Breast epithelium (tissue), 4 donors: ENCODE measurements at places on chromosomes 1 and 21.
A peak's percentile ranks its signal among the peaks of the same experiment; 100 is the strongest.

DNA sequence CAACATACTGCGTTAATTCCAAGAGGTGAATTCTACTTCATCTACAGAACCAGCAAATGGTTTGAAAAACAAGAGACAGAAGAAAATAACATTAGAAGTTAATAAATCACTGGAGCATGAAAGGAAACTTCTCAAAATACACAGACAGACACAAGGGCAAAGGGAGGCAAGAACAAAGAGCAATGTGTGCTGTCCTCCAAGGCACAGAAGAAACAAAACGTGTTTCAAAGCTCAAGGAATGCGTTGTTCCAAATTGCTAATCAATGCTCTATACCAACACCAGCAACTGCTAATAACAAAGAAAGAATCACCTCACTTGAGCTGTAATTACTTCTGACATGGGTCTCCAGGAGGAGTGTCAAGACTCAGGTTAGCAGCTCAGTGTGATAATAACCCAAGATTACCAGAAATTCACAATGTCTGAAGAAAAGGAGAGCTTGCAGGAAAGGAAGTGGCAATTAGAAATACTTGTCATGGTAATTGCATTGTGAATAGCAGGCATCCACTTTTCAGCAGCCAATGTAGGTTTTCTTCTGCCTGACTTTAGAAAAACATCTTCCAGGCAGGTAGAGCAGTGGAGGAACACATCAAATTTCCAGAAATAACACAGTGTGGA, 175.4 kb downstream of the SEC16B start:
- DNase-seq: no peak

DNA sequence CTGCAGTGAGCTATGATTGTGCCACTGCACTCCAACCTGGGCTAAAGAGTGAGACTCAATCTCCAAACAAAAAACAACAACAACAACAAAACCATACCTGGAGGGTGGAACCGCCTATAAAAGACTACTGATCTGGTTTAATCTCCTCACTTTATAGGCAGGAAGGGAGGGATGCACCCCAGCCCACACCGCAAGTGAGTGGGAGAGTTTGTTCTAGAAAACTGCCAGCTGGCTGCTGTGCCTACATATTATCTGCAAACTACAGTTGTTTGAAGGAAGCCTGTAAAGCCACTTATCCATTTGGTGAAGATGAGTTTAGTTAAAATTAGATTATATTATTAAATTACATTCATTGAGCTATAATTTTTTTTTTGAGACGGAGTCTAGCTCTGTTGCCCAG, 9.1 kb upstream of the SRSF10 start:
- DNase-seq: no peak

DNA sequence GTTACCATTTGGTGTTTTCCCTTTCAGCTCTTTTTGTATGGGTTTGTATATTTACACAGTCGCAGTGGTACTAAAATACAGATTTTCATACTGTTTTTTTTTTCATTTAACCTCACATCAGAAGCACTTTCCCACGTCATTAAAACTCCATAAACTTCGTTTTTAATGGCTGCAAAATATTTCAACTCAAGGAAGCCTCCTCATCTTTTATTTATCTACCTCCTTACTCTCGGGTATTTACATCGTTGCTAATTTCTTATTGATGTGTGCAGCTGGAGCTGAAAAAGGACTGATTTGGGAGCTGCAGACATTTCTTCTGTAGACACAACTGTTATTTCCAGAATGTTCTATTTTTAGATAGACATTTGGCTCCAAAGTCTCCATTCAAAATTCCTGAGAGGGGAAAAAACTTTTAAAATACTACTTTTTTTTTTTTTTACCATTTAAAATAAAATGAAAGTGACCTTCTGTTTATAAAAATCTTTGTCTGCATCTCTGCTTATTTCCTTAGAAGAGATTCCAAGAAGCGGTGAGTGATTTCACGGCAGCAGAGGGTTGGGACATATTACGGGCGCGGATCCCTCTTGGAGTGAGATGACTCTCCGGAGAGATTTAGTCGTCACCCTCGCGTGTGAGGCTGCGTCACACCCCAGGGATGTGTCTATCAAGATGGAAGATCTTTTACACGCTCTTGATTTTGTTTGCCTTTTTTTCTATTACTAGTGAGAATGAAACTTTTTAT, 10.1 kb downstream of the RUNX3 start:
- DNase-seq: no peak

- DNase-seq: no peak
Measured at GRCh38 chr1:7425771-7426170, 345.3 kb upstream of the VAMP3 start.

- no peak for DNase-seq
Measured at GRCh38 chr21:14519000-14519399, 27.1 kb downstream of the SAMSN1 start.

DNA sequence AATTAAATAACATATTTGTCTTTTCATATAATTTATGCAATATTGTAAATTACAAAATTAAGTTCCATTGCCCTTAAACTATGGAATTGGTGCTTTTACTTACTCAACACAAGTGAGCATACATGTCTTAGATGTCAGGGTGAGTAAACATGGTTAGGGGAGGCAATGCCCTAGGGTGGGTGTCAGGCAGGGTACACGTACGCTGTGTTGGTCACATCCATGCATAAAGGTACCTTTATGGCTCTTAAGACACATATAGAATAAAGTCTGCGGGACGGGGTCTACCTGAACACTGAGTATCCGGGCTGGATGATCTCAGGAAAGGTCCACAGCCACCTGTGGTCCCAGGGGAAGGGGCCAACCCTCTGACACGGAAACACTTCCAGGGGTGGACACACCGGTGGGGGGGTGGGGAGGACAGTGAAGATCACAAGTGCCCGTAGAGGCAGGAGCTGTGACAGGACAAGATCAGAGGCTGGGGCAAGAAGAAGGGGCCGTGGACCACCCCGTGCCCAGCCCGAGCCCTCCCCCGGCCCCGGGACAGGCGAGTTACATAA, 720 bp downstream of the LIN9 start:
- DNase-seq: no peak

DNA sequence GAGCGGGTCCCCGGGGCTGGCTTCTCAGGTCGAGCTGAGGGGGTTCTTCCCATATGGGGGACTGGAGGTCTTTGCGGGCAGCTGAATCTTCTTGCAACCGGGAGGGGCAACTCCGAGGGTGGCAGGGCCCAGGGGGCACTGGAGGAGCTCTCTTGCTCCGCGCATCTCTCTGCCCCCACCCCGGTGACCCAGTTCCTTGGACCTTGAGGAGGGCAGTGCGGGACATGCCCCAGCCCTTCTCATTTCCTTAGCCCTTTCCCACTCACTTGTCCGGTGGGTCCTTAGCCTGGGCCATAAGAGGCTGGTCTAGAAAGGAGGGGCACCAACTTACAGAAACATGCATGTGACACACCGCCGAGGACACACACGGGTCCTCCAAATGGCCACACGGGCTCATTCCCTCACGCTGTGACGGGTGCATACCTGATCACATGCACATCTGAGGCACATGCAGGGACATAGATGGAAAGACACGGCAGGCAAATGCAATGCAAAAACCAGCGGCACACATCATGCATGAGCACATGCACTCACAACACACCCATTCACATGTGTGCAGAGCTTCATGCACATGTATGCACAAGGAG, 630 bp downstream of the HPCA start:
- DNase-seq: no peak

- no peak for DNase-seq
Measured at GRCh38 chr1:47216278-47217059, 15.6 kb downstream of the TAL1 start.

DNA sequence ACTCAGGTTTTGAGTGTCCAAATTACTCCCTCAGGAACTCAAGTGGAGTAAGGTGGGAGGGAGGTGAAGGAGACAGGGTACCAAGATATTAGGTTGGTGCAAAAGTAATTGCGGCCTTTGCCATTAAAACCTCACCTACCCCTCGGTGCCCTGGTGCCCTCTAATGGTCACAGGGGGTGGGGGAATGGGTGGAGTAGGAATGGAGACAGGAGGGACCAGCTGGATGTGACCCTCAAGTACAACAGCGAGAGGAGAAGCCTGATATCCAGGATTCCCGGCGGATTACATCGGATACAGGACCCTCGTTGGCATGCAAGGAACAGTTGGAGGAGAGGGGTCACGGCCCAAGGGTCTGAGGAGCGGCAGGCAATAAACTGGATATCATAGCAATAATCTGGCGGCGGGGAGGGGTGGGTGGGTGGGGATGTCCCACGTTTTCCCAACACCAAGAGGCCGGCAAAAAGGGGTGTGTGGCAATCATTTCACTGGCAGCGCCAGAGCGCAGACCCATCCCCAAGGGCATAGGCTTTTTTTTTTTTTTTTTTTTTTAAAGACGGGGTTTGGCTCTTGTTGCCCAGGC, 4.3 kb upstream of the ZBTB7B start:
- no peak for DNase-seq

GRCh38 chr1:211349741-211350140, 23.1 kb downstream of the TRAF5 start:
- DNase-seq: no peak

- DNase-seq: no peak
Measured at GRCh38 chr1:171655746-171656116, 3.2 kb upstream of the MYOC start.

DNA sequence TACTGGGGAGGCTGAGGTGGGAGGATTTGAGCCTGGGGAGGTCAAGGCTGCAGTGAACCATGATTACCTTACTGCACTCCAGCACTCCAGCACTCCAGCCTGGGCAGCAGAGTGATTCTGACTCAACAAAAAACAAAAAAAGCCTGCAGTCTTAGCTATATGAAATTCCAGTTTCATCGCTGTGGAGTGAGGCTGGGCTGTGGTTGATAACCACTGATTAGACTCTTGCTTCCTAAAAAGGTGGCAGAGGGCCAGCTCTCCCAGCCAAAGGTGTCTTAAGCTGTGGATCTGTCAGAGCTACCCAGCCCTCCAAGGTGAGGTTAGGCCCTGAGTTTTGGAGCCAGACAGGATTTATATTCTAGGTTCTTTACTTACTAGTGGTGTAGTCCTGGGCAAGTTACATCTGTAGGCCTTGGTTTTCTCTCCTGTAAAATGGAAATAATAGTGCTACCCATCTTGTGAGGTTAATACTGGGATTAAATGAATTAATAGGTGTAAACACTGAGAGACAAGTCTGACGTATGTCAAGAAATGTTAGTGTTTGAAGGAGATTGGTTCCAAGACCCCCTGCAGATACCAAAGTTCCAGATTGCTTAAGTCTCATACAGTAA, 35.9 kb downstream of the TMCC2 start:
- DNase-seq: no peak

- DNase-seq: no peak
Measured at GRCh38 chr1:8846263-8846662, 28.8 kb upstream of the RERE start.

- no peak for DNase-seq
Measured at GRCh38 chr1:72000809-72001208, 281.5 kb downstream of the NEGR1 start.

DNA sequence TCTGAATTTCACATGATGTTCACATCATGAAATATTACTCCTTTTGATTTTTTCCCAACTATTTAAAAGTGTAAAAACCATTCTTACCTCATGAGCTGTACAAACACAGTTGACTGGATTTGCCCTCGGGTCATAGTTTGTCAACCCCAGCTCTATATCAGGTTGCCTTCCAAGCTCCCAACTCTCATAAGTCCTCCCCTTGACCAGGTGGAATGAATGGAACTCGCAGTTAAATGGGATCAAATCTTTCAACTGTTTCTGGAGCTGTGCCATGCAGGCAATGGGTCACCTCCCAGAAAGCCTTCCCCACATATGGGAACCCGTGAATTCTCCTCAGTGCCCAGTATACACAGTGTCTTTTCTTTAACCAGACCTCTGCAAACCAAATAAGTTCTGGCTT, 169.8 kb upstream of the FOXD3 start:
- no peak for DNase-seq

GRCh38 chr1:13469343-13469742, 44.5 kb downstream of the LRRC38 start:
- no peak for DNase-seq

DNA sequence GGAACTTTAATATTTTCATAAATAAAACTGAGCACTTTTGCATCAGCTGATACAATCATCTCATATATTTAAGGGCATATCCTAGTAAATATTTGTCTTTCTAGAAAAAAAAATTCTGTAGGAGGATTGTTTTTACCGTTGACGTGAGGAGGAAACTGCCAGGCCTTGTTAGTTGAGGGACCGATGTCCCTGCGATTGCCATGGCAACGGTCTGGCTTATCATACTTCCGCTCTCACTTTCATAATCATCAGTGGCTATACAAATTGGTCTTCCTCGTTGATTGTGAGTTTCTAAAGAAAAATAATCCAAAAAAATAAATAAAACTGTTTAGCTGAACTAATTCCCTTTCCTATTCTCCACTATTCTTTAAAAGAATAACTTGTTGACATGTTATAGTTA, 69.3 kb upstream of the ANGPTL3 start:
- DNase-seq: no peak

GRCh38 chr1:68796888-68797287, 300.0 kb upstream of the DEPDC1 start:
- no peak for DNase-seq

- no peak for DNase-seq
Measured at GRCh38 chr1:65317866-65318653, 8.7 kb downstream of the DNAJC6 start.

- DNase-seq: no peak
Measured at GRCh38 chr1:86998727-86999126, 84.3 kb downstream of the HS2ST1 start.

- peak; percentile 74 for DNase-seq
Measured at GRCh38 chr1:23777979-23778814, at the start of gene PITHD1. Gene PITHD1 (plus strand): TSS chr1:23778418. CDS start chr1:23778516, 98 bp downstream.

DNA sequence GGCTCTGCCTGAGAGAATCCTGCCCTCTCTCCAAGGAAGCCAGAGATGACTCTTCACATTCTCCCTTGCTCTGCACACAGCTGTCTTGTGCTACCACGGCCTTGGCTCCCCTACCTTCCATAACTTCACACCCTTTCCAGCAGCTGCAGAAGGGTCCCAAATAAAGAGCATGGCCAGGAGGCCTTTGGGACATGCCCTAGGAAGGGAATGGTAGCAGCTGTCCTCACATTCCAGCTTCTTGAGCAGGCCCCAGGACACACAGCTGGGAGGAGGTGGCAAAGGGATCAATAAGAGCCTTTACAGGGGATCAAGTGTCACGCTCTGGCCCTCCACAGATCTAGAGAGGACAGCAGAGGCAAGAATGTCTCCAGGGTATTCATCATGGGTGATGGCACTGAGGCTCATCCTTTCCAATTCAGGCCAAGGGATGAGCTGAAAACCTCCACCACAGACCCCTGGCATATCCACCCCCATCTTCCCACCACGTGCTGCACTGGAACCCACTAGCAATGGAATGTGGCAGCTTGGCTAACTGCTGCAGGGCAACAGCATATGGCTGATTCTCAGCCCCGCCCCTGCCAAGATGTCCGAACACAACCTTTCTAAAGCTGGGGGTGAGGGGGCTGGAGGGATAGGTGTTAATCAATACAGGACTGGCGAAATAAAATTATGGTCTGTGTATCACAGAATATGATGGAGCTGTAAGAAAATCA, 17.8 kb upstream of the RAB29 start:
- DNase-seq: no peak

DNA sequence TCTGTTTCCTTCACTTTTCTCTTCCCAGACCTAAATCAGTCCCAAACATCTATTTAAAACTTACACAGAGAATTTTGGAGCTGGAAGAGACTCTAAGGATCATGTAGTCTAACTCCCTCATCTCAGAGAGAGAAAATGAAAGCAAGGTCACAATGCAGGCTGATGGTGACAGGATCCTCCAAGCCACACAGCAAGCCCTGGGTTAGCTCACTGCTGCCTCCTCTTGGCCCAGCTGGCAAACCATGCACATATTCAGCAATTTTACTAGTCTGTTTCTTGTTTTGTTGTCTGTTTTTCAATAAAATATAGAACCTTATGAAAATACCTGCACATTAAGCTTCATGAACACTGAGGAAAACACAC, 27.7 kb upstream of the LY9 start:
- DNase-seq: no peak

GRCh38 chr1:97277891-97278654, 556.5 kb downstream of the PTBP2 start:
- DNase-seq: no peak
